Substantia nigra (tissue), 51 donors: ENCODE measurements at places on chromosomes 2 and 18.

DNA sequence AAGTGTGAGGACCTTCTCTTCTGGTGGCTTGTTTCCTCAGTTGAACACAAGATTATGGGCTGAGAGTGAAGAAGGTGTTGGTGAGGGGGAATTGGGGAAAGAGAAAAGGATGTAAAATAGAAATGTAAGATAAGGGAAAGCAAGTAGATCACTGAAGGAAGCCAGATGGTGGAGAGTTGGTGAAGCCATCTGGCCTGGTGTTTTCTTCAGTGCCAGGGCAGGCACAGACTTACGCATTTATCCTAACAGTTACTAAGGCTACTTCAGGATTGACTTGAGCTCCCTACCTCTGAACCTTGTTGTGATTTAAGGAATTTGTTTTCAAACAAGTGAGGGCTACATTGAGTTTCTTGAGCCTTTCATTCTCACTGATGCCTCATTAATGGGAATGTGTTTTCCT lies 113.8 kb downstream of the GALNT1 start:
- no peak for DNase-seq

GRCh38 chr2:215839309-215839708 lies 174.0 kb downstream of the MREG start:
- DNase-seq = no peak

DNA sequence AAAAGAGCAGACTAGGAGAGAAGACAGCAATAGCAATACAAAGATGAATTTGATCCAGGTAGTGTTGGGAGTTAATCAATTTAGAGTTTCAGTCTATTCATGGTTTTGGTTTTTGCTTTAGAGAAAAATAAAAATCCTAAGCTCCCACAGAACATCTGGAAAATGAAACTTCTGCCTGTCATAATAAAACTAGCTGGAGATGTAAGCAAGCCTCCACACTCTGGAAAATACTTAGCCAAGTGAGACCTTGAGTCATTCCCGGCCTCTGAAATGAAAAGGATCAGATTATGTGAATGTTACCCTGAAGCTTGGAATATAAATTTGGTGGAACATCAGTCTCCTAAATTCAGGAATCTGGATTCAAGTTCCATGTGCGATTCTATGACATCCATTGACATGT lies 485.6 kb upstream of the SPRED2 start:
- DNase-seq = no peak

DNA sequence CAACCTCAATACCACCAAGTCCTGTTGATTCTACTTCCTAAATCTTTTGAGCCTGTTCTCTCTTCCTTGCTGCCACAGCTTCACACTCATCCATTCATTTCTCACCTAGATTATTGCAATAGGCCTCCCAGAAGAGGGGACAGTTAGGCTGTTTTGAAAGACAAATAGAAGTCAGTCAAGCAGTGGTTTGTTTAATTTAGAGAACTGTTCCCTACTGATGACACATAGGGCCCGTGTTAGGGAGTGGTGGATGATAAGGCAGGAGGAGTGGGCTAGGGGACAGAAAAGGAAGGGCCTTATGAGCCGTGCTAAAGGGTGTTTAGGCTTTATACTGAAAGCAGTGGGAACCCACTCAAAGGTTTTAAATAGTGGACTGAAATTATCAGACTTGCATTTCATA lies 59.6 kb upstream of the ZFP36L2 start:
- DNase-seq = no peak

DNA sequence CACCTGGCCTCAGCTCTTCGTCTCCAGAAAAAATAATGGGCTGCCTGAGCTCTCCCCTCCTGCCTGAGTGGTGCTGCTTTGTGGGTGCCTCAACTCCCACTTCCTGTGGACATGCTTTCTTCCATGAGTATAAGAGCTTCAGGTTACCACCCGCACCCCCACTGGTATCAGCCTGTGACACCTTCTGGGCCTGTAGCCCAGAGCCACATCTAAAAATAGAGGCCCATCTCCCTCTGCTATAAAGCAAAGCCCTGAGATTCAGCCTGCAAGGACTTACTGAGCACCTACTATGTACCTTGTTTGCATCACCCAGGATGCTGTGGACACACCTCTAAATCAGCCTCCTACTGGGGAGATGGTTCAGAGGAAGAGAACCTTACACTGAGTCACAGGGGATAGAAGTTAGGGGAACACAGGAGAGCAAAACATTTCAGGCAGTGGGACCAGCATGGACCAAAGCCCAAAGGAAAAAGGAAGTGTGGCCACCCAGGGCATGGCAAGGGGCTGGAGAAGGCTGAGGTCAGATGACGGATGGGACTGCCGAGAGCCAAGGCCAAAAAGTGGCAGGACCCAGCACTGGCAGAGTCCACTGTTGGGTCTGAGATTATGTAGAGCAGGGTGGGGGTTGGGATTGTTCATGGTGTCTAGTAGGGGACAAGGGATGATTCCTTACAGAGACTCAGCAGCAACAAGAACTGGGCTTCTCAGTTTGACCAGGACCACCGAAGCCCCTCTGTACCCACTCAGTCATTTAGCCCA lies 123.7 kb upstream of the PPP1CB start:
- DNase-seq = no peak

- no peak for DNase-seq
Observed at GRCh38 chr2:181389524-181389923, 67.7 kb upstream of the ITGA4 start.

- DNase-seq = no peak
Observed at GRCh38 chr18:53070788-53071187, 730.8 kb downstream of the DCC start.

DNA sequence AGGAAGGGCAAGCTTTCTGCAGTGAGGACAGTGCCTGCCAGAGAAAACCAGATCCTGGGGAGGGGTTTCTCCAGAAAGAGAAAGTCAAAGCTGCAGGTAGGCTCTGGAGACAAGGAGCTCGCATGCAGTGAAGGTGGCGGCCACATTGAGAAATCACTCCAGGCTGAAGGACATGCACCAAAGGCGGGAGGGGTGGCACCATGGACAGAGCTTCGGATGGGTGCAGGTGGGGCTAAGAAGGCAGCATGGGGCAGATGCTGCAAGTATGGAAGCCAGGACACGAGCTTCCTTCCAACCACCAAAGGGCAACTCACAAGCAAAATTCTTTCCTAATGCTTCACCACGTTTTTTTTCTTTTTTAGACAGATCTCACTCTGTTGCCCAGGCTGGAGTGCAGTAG lies 104.4 kb upstream of the SLC35G4 start:
- DNase-seq = no peak

GRCh38 chr2:234258562-234259141 lies 208.2 kb downstream of the SPP2 start:
- no peak for DNase-seq

DNA sequence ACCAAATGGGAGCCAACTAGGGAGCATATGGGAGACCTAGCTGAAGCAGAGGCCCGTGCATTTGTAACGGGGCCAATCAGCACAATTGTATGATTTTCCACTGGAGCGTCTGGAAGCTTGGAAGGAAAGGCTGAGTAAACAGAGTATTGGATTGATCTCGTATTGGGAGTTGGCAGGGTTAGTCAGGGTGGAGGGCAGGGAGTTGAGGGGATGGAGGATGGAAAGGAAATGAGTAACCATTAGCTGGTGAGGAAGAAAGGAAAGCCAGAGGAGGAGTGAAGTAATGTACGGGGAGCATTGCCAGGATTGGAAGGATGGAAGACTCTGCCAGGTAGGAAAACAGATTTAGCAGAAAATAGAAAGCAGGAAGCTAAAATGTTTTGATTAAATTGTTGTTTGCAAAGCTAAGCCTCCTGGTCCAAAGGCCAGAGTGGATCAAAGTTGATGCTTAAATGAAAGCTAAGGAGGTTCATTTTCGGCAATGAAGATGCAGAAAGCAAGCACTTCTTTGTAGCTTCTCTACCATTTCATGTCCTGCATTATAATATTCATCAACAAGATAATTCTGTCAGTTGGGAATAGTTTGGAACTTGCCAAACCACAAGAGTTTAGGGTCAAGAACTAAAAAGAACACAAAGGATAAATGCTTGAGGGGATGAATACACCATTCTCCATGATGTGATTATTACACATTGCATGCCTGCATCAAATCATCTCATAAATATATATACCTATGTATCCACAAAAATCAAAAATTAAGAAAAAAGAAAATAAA lies 75.6 kb upstream of the TTN start:
- no peak for DNase-seq

- DNase-seq = no peak
Observed at GRCh38 chr2:119586085-119586484, 41.8 kb downstream of the CFAP221 start.

- no peak for DNase-seq
Observed at GRCh38 chr2:31071741-31072140, 66.5 kb downstream of the GALNT14 start.

DNA sequence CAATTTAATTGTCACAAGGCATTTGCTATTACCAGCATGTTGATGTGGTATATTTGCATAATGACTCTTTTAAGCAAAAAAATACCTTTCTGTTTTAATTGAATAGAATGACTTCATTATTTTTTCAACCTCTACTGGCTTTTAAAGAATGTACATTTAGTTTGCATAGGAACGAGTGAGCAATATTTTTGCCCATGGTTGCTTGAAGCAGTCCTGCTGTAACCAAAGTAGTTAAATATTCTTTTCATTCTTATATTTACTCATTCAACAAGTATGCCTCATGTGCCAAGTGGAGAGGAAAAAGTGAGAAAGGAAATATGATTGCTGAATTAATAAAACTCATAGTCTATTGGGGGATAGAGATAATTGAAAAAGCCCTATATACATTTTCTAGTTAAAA lies 184.7 kb downstream of the DSEL start:
- no peak for DNase-seq

- no peak for DNase-seq
Observed at GRCh38 chr2:45942237-45942738, 290.8 kb downstream of the PRKCE start.

- no peak for DNase-seq
Observed at GRCh38 chr18:42936289-42936688, 179.2 kb downstream of the RIT2 start.

GRCh38 chr2:85409845-85410583 lies at the start of gene CAPG:
Gene CAPG (minus strand): TSS chr2:85410366. CDS start chr2:85402145, 8,221 bp downstream.
- DNase-seq = no peak

GRCh38 chr2:178844269-178844668 lies 37.0 kb upstream of the TTN start:
- DNase-seq = no peak

DNA sequence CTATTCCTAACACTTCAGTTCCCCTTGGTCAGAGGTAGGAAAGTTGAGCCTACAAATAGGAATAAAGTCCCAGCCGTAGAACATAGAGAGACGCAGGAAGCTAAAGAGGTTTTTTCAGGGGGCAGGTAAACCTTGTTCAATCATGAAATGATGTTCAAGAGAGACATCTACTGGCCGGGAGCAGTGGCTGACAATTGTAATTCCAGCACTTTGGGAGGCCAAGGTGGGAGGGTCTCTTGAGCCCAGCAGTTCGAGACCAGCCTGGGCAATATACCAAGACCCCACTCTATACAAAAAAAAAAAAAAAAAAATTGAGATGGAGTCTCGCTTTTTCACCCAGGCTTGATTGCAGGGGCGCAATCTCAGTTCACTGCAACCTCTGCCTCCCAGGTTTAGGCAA lies 66.7 kb upstream of the DNAJC10 start:
- no peak for DNase-seq

GRCh38 chr2:38697116-38697840 lies 31.4 kb downstream of the GALM start:
- no peak for DNase-seq

GRCh38 chr2:205650450-205650849 lies 31.9 kb upstream of the NRP2 start:
- DNase-seq = no peak

DNA sequence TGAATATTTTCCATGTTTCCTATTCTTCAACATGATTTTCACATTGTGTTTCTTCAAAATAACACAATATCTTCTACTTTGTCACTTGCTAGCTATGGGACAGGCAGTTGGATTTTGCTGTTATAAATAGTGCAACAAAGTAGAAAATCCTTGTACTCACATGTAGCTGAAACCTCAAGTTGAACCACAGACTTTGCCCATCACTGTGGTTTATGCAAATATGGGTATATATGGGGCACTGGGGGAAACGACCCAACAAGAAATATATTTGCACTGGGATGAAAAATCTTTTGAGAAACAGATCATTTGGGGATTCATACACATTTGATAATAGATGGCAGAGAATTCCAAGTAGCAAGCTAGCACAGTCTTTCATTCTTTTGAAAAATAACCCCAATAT lies 486.3 kb upstream of the MAP2 start:
- DNase-seq = no peak

DNA sequence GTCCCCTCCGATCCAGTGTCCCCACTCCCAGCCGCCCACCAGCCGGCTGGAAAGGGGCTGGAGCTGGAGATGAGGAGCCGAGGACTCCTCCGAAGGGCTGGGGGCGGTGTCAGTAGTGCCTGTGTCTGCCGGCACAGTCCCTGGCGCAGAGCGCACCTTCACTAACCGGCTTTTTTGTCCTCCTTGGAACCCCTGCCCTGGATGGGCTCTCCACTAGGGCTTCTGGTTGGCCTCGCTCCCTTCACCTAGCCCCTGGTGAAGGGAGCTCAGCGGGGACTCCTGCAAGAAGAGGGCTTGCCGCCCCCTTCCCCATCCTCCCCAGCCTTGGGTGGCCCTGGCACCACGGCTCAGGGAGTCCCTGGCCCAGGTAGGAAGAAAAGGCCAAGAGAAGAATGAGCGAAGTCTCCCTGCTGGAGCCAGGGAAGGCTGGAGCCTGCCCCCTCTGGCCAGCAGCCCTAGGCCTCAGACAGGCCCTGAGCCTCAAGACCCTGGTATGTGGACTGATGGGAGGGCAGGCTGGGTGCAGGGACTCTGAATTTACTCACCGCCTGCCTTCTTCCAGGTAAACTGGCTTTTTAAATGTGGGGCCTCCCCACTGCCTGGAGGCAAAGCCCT lies 570 bp upstream of the ECEL1 start:
- DNase-seq = no peak

GRCh38 chr18:29154196-29154757 lies 977.3 kb upstream of the CDH2 start:
- DNase-seq = no peak

DNA sequence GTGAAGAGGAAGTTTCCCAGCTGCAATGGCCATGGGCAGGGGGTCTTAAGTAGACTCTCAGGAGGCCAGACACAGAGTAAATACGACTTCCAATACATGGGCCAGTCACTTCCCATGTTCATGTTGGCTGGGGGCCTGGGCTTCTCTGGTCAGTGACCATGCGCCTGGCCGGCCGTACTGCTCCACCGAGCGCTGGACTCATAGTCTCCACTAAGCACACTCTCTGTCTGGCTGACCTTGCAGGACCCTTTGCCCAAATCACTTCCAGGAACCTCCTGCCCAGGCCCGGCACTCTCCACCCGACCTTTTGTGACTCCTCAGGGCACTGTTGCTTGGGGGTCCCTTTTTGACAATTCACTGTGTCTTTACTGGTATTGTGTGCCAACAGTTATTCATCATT lies 69.3 kb downstream of the SOWAHC start:
- no peak for DNase-seq

DNA sequence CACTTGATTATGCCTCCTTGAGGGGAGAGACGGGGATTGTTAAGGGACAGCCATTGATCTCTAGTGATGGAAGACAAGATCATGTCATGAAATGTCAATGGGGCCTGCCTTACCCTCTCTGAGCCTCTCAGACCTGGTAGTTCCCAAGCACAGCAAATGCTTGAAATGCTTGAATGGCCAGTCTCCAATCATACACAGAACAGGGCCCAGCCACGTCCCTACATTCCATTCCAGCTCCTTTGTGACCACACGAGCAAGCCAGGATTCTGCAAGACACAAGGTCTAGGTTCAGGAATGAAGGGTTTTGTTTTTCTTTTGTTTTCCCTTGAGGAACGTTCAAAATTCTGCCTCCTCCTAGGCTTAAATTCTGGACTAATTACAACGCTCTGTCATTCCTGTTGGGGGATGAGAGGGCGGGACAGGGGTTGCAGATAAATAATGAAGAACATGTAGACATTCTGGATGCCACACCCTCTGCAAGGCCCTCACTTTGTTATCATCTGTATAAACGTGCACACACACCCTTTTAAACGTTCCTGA lies 98.1 kb upstream of the YPEL5 start:
- no peak for DNase-seq
